ENCODE measurements at places on chromosomes 4 and X.

DNA sequence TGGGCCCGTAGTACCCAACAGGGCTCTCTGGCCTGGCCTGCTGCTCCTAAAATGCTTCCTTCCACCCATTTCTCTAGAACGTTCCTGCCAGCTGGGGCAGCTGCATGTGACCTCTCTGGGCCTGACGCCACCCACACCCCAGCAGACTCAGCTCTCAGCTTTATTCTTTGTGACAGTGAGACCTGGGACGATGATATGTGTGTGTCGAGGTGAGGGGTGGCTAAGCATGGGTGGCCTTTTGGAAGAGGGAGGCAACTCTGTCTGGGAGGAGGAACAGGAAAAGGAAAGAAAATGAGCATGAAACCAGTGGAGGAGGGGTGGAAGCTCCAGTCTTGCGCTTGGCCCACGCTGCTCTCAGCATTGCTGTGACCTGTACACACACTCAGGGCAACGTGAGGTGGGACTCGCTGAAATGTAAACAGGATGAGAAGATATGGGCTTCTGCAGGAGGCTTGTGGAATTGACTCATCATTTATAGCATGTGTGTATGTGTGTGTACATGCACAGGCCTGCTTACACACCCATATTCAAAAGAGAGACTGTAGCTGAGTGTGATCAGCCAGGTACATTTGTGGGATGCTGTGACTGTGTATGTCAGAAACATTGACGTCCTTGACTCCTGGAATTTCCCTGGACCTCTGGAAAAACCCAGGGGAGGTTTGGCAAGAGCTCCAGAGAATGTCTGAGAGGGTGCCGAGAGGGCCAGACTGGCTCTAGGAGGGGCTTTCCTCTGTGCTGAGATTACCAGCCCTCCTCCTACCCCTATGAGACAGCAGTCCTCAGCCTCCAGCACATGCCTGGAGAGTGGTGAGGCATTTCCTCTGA lies 137.9 kb downstream of the PJA1 start:
- no peak for DNase-seq

DNA sequence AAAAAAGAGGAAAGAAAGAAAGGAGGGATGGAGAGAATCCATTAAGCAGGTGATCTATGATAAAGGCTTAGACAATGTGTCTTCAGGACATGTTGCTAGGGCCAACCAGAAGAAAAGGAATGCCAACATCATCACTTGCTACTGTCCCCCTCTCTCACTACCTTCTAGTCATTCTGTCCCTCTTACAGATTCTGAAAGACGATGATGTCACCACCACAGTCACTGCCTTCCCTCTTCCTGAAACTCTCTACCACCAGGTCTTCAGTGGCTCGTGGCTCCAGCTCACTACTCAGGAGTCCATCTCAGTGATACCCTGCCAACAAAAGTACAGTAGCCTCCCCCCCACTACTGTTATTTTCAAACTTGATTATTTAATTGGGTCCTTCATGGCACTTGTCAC lies 64.0 kb downstream of the KCNIP4 start:
- DNase-seq = no peak

- no peak for DNase-seq
Observed at GRCh38 chrX:136878423-136878822, 2.1 kb downstream of the RBMX start.

- no peak for DNase-seq
Observed at GRCh38 chr4:56531149-56531770, 25.7 kb downstream of the ARL9 start.

DNA sequence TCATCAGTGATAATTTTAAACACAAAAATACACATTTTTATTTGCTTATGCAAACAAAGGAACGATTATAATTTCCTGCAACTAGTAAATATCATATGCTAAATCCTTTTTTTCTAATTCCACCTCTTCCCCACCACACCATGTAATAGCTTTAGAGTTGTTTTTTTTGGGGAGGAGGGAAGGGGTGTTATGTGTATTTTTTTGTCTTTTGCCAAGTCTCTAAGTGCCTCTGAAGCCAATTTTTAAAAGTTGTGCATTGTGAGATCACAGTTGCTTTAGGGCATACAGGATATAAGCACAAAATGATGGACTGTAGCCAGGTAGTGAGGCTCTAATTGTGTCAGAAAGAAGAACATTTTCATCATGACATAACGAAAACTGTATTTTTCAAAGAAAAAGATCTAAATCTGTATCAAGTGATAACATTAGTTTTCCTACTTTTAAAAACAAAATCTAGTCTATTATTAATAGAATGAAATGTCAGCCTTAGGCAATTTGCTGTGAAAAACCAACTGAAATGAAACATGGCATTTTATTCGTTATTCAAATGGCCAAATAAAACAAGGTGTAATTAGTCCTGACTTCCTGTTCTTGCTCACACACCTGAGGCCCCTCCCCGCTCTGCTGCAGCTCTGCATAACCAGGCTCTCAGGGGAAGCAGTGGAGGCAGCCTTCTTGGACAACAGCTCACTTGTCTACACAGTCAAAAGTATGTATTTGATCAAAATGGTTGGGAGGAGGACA lies 157.4 kb downstream of the PALLD start:
- DNase-seq = no peak

- no peak for DNase-seq
Observed at GRCh38 chrX:13547671-13548070, 21.7 kb upstream of the EGFL6 start.

DNA sequence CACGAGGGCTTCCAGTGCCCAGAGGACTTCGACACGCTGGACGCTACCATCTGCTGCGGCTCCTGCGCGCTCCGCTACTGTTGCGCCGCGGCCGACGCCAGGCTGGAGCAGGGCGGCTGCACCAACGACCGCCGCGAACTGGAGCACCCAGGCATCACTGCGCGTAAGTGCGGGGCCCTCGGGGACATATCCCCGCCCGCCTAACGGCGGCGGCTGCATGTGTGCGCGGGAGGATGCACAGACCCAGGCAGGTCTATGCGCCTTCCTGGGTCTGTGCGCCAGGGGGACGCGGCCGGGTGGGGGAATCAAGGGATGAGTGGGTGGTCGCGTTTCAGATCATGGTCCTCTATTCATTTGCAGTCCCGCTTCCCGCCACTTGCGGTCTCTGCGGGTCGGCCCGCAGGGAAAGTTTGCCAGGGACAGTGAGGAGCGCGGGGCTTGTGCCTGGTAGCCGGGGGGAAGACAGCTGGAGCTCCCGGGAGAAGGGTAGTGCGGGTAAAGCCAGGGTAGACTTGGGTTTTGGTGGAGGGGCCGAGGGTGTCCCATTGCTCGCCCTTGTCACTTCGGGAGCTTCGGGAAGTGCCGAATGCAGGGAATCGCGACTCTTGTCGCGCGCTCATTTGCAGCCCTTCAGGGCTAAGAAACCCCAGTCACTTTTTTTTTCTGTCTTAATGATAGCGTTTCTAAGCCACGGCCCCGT lies 1.0 kb downstream of the SHISA3 start:
- DNase-seq = no peak
